Stimulated activated CD8-positive, alpha-beta memory T cell treated with anti-CD3 and anti-CD28 coated beads, Interleukin-12 subunit alpha, Interleukin-12 subunit beta, amount 100 ng/mL, for 4 hours (primary cell): ENCODE measurements at places on chromosomes 3 and 15.

DNA sequence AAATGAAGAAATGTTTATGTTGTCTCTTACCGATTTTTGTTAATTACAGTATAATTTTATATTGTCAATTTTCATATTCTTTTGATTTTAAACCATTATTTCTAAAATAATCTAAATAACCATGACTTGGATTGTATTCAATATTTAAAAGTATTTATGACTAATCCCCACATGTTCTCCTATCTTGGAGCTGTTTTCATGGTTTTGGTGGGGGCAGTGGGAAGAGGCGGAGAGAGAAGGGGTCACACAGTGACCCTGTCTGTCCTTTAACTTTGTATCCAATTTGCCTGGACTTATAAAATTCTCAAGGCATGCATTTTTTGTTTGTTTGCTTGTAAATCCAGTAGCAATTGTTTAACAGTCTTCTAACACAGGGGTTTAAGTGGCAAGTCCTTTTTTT, 407.4 kb downstream of the NTRK3 start:
- DNase-seq = no peak

- DNase-seq = no peak
Observed at GRCh38 chr3:135137296-135137695, 342.2 kb downstream of the EPHB1 start.

DNA sequence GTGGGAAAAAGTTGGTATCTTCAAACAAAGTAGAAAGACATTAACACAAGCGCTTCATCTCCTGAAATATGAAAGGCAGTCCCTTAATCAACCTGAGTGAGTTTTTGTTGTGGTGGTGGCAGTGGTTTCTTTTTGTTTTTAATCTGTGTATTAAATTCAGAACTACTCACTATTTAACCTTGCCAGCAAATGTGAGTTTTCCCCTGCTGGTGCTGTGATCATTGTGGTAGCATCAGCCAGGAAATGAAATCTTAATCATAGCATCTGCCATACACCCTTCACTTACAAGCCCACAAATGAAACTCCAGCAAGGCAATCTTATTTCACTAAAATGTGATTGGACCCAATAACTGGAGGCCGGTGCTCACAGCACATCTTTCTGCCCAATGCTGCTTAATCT, 229.7 kb downstream of the SHOX2 start:
- DNase-seq = no peak

DNA sequence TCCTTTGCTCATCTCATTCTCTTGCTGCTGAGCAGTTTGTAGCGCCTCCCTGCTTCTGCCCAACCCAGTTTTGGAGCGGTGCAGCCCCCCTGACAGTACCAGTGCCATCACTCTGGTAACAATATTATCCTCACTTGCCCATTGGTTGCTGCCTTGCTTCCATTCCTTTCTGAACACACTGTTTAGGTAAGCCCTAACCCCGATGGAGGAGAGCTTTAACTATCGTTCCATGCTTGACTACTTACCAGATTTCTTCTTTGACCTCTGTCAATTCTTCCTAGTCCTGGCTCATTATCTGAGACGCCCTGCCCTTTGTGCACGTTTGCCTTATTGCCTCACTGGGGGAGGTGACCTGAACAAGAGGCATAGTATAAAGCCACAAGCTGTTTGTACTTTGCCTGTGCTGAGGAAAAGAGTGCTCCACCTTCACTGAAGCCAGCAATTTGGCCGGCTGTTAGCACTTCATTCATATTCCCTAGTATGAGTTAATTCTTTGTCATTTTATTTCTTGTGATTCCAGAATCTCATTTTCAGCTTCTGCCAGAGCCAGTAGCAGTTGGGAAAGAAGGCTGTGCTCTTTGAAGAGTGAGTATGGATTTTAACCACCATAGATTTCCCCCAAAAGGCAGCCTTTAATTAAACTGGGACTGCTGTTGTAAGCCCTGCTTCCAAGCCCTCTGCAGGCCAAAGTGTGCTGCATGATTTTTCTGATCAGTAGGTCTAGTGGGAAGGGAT, 11.9 kb downstream of the ABHD6 start:
- no peak for DNase-seq

DNA sequence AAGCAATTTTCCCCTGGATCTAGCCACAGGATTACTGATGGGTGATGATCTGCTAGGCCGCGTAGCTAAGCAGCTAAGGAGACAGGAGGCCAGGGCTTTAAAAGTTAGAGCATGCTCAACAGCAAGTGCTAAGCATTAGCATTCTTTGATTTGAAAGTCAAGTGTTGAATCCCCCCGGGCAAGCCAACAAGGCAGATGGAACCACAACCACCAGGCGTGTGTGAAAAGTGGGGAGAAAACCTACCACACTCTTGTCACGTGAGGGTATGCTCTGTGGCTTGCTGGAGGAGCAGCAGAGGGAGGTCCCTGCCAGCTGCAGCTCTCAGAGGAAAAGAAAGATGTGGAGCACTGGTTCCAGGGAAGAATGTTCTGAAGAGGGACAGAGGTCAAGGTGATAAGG, 20.9 kb downstream of the SLC51A start:
- DNase-seq = no peak

GRCh38 chr15:77418391-77418965, 1.4 kb downstream of the PEAK1 start:
- DNase-seq = no peak

DNA sequence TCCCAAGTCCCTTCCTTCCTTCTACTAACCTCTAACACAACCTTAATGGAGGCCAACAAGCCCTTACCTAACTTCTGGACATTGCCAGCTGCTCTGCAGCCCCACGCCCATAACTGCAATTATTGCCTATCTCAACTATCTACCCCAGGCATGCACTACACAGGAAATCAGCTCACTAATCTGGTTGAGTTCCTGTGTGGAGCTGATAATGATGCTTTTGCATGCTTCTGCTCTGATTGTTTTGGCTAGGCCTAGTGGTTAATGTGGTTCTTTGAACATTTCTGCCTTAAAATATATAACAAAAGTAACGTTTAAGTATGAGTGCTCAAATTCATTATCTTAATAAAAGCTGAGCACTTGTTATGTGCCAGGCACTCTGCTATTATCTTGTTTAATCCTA, 463.9 kb downstream of the MFSD1 start:
- DNase-seq = no peak

- DNase-seq = no peak
Observed at GRCh38 chr3:153008226-153008625, 153.8 kb upstream of the RAP2B start.
